Gastroesophageal sphincter (tissue), 4 donors: ENCODE measurements at places on chromosomes 6 and 20. TPM values are rescaled to one million over a fixed set of nuclear protein-coding genes. Genes with fewer than 3 reads are reported as not detected.

GRCh38 chr20:18254615-18255014 lies 33.7 kb upstream of the ZNF133 start:
- ATAC-seq = no peak

DNA sequence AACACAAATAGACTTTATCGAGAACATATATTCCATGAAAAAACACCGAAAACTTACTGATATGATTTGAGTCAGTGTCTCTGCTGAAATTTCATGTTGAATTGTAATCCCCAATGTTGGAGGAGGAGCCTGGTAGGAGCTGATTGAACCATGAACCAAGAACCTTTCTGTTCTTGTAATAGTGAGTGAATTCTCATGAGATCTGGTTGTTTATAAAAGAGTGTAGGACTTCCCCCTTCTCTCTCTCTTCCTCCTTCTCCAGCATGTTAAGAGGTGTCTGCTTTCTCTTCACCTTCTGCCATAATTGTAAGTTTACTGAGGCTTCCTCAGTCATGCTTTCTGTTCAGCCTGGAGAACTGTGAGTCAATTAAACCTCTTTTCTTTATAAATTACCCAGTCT lies 1289.3 kb upstream of the CITED2 start:
- no peak for ATAC-seq

DNA sequence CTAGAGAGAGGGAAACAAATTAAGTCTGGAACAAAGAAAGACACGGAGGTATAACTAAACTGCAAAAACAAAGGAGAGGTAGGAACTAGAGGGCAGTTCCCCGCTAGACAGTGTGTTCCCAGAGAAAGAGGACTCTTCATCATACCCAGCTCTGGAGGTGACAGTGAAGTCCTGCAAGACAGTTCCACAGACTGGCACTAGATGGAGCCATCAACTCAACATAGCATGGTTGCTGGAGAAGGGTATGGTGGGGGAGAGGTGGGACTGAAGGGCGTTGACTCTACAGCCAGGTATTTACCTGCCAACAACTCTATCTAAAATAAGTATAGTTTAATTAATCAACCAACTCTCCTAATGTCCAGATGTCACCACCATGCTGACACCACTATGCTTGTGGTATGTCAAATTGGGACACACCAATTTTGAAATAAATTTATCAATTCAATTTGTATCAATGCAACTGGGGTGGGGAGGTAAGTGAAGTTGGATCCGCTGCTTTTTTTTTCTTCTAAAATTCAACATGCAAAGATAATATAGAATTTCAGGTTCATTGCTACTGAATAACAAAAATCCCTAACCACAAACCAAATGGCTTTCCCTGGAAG lies 9.7 kb downstream of the BACH2 start:
- no peak for ATAC-seq

DNA sequence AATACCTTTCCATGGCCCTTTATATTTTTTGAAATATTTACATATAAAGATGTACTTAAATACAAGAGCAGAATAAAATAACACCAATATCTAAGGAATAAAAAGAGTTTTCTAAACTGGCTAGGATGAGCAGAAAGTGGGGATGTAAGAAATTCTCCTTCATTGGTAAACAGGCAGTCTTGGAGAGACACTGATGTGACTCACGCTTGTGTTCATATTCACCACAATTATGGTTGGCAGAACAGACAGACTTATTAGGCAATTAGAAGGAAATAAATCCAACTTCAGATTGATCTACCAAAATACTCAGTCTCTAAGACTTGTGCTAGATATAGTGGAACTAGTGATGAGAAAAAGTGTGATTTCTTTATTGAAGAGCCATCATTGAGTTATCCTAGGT lies 463.7 kb downstream of the CDC5L start:
- ATAC-seq = peak; percentile 70

GRCh38 chr20:36313476-36313875 lies 7.3 kb downstream of the DLGAP4 start:
- no peak for ATAC-seq

DNA sequence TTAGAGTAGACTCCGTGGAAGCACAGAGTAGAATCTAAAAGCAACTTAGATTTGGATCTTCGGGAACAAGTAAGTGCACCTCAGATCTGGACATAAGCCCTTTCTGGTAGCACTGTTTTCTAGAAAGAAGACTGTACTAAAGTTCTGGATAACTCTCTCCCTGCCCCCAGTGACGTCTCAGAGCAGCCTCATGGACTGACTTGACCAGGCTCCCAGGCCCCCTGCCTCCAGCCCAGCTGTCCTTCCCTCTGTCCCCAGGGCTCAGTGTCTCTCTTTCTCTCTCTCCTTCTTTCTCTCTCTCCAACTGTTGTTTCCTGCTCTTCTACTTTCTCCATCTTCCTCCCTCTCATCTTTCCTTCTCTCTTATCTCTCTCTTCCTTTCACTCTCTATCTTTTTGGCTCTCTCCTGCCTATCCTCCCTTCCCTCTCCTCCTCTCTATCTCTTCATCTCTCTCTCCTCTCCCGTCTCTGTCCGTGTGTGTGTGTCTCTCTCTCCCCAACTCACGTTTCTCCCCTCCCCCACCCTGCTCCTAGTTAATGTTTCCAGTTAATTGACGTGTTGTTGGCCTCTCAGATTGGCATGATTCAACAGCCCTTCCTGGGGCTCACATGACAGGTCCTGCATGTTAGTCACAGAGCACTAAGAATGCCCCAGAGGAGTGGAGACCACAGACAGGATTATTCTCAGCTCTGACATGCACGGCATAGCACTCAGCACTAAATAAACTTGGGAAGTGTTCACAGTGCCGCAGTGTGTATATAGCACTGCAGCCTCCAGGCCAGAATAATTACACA lies 180.4 kb upstream of the FOXQ1 start:
- ATAC-seq = no peak

DNA sequence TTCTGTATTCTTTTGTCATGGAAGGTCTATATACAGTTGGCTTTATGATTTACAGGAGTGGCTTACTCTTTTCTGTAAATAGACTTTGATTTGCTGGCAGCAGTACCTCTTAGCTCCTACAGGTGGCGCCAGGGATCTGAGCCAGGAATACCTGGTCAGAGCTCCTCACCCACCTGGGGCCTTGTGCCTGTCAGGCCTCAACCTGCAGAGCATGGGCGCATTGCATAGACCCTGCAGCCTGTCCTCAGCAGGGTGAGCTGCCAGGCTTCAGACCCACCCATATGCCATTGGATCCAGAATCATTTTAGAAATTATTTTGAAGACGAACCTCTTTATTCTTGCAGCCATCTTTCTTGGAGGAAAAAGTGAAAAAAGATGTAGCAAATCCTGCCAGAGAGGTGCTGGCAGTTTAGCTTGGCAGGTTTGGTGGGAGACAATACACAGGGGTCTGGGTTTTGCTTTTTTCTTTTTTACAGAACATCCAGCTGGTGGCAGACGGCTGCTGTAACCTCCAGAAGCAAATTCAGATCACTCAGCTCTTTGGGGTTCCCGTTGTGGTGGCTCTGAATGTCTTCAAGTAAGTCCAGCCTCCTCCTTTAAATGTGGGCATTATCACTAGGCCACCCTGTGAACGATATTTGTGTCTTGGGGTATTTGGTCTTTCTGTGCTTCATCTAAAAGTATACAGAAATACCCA lies 149.1 kb downstream of the MTHFD1L start:
- peak; percentile 62 for ATAC-seq

DNA sequence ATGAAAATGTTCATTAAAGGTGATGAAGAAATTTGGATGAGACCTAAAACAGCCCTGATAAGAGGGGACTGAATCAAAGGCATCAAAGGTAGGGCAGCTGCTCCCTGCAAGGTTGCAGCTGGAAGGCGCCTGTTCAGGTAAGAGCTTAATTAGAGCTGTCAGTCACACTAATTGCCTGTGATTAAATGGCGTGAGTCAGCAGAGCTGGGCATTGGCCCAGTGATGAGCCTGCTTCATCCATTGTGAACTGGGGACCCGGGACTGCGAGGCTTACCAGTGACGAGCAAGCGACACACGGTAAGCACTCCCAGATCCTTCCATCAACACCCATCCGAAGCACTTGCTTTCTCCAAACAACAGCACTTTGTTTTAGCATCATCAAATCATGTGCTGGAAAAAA lies 621.5 kb upstream of the CDH4 start:
- ATAC-seq = no peak

- no peak for ATAC-seq
Observed at GRCh38 chr6:4324746-4325145, 189.4 kb upstream of the ECI2 start.

GRCh38 chr6:107987805-107988204 lies 29.8 kb upstream of the SEC63 start:
- ATAC-seq = no peak

GRCh38 chr6:130847001-130847910 lies 20.1 kb downstream of the SMLR1 start:
- no peak for ATAC-seq

DNA sequence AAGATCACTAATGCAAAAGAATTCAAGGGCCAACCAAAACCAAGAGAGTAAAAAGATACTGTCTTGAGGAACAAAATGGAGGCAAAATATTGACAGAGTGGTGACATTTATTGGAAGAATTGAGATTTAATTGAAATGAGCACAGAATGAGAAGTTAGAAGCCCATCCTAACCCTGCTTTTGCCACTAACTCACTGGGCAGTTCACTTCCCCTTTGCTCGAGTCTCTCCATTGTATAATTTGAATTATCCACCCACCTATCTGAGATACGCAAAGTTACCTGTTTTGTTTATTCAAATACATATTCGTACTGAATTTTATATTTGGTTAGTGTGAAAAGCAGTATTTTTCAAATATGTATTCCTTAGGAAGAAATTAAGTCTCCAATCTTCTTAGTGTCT lies 204.5 kb upstream of the PRDM1 start:
- no peak for ATAC-seq

KCNQ5 gene
- total RNA-seq = 3.4 TPM

C20orf144 gene
- total RNA-seq = not detected

CDSN gene
- not detected for total RNA-seq

ELOVL2 gene
- total RNA-seq = 0.40 TPM

GPSM3 gene
- total RNA-seq = 5.1 TPM

EBF4 gene
- total RNA-seq = 20.4 TPM

TCF19 gene
- 5.4 TPM for total RNA-seq

CLIC5 gene
- 2.8 TPM for total RNA-seq

METTL24 gene
- total RNA-seq = 18.6 TPM
